ENCODE measurements at places on chromosomes 3 and 15. TPM values are rescaled to one million over a fixed set of nuclear protein-coding genes. Genes with fewer than 3 reads are reported as not detected.

DNA sequence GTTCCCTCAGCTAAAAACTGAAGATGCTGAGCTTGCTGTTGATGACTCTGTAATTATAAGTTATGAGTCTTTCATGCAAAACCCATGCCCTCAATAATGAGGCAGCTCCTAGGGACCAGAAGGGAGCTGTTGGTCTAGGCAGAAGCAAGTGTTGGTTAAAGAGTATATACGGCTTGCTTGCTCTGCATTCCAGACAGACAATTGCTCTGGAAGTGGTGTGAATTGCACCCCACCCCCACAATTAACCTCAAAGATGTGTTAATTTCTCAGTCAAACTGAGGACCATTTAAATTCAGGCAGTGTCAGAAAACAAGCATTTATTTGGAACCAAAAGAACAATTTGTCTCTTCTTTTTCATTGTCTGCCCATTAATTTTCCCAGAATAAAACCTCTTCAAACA, 163.5 kb upstream of the EOMES start:
- DNase-seq = peak; percentile 9

GRCh38 chr3:133209871-133210550, 171.8 kb downstream of the TMEM108 start:
- DNase-seq = peak; percentile 4

DNA sequence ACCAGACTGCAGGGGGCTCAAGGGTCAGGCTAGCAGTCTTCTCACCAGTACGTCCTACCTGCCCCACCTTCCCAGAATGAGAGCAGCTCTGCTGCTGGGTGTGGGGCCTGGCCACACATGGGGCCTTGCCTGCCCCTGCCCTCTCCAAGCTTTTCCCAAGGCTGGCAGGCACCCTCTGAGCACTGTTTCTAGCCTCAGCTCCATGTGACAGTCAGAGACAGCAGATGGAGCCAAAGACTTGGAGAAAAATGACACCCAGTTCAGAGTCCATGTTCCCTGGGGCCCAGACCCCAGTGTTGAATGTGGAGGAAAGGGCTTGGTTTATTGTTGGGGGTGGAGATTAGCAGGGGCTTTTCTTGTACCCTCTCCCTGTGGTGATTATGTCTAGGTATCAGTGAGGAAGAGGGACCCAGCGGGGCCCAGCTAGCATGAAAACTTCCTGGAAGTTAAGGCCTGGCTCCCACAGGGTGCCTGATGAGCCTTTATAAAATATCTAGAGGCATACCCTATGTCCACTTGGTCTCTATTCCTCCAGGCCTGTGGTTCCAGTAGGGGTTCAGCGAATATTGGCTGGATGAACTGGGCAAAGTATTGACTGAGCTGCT, 153.8 kb downstream of the EEFSEC start:
- peak; percentile 61 for DNase-seq

DNA sequence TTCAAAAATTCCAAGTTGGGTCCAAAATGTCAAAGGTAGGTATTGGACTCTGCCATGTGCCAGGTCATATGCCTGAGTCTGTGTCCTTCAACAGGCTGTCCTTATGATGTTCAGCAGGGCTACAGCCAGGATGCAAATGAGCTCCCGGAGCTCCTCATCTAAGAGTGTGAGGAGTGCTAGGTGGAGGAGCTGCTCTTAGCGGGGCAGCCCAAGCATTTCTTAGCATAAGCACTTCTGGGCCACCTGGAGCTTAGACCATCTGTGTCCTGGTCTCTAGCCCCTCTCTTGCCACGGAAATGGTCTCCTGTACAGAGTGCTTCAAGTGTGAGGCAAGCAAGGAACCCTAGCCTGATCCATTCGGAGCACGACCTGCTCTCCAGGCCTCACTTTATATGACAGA, 64.6 kb upstream of the PRR23C start:
- no peak for DNase-seq

DNA sequence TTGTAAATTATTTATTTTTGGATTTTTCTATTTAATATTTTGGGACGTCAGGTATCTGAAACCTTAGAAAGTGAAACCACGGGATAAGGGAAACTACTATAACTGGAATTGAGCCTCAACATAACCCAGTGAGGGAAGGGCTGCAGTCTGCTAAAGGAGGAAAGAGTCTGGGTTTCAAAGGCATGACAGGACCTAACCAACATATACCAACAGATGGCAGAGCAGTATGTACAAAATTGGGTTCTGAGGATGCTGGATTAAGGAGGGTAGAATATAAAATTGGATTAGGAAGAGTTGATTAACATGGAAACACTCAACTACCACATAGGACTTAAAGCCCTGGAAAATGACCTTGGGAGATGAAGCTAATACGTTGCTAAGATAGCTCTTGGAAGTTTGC, 603.5 kb downstream of the MECOM start:
- no peak for DNase-seq

DNA sequence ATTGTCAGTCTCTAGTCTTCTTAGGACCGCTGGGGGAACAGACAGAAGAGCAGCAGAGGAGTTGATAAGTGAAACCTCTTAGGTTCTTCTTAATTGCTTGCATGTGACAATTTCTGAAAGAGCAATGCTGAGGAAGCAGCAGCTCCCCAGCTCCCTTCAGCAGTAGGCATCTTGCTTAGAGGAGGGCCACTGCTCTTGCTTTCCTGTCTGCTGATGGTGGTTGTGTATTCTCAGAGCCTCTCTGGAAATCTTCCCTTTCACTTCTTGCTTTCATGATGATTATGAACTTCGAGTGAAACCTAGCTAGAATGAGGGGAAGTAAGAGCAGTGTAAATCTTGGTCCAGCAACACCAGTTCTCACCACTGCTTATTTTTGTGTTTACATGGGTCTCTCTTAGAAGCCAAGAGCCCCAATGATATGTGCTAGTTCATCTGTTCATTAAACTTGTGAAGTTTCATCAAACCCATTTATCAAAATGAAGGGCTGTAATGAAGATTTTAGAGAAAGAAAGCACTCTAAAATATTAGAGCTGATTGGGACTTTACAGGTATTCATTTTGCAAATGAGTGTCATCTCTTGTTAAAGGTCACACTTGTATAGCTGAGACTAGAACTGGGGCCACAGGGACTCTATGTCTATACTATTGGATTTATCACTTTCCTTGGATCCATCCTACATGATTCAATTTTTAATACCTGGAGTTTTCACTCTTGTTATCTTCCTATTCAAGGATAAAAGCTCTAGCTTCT, 246.7 kb downstream of the LPP start:
- DNase-seq = no peak

DNA sequence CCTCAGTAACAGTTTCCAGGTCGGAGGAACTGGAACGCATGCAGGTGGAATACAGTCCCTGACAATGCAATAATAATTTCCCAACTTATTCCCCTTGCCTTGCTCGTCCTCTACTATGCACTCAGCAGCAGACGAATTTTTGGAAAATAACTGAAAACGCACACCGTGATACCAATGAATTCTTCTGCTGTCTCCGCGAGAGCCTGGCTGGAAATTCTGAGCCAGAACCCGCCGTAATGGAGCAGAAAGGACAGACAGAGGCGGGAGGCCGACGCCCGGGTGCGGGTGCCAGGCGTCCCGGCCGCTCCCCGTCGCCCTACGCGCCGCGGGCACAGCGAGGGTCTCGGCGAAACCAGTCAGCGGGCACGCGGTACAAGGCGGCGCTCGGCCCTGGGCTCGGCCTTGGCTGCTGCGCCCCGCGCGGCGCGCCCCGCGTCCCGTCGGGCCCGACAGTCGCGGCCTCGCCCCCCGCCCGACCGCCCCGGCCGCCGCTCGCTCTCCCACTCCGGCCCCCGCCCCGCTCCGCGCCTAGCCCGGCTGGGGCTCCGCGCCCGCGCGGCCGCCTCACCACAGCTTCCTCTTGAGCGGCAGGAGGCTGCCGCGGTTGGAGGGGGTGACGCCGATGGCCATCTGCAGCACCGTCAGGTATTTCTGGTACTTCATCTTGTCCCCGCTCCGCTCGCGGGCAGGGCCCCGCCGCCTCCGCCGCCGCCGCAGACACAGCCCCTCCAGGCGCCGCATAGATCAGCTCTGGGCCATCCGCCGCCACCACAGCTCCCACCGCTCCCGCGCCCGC, 114.5 kb upstream of the GOLGA8J start:
- peak; percentile 68 for DNase-seq

GRCh38 chr3:9955067-9955502, 2.9 kb upstream of the PRRT3 start:
- DNase-seq = no peak

DNA sequence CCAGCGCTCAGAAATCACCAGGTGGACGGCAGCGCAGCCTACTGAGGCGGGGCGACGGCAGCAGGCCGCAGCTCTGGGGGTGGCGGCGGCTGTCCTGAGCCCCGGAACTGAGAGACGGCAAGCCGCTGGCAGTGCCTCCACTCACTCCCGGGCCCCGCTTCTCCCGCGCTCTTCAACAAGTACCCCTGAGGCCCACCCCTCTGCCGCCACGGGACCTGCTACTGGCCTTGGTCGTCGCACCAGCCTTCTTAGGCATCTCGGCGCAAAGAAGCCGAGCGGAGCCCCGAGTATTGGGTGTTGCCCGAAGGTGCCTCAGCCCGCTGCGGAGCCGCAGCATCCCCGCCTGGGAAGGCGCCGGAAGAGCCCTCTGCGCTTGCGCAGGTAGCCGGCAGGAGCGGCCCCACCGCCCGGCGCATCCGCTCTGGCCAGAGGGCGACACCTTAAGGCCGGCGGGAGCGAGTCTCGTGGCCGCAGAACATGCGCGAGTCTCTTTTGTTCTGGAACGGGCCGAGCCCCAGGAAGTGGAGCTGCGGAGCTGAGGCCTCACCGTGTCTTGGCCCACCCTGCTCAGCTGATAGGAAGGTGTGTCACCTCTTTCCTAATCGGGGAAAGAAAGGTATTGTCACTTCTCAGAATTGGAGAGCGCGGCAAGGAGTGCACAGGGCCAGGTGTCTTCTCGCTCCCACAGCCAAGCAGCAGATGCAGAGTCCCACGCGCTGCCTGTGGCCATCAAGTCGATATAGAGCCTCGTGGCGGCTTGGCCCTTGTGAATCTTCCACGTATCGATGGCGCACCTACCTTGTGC, at the start of gene C15orf40:
Gene C15orf40, minus strand, starts transcription at position 369 of the 805 bp plus-strand sequence. Its CDS starts 32 bp downstream, at position 337.
- peak; percentile 96 for DNase-seq

Gene NAALADL2
- total RNA-seq = 11.5 TPM

Gene ANKRD63
- not detected for total RNA-seq

Gene SLC2A2
- not detected for total RNA-seq
